Cerebellar nuclear complex (tissue), 1 donor: ENCODE measurements at places on chromosomes 2 and 18.
A peak's percentile ranks its signal among the peaks of the same experiment; 100 is the strongest.

DNA sequence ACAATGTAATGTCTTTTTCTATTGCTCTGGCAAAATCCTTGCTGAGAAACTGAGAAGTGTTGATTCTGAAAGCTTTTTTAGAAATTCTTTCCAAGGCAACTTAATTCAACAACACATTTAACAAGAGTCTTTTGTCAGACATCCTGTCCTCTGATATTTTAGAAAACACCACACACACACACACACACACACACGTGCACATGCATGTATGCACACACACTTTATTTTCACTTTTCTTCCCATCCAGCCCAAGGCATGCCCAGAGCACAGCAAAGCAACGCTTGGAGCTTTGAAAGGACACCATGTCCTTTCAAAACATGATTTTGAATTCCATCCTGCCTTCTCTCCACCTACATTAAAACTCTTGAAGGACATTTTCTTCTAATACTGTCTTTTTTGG lies 116.1 kb downstream of the ATL2 start:
- DNase-seq = no peak

DNA sequence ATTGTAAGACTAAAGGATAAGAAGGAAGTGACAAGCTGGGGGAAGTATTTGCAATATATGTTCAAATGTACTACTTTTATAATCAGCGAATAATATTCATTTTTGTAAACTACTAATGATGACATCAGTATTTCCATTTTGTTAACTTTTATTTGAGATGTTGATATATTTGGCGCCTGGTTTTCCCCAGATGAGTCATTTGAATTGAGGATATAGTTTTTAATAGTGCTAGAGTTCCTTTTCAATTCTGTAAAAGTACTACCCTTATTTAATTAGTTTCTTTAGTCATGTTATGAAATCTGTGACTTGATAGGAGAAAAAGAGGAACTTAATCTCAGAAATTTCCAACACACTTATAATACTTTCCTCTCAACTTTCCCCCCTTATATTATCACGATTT lies 495.3 kb downstream of the IRS1 start:
- DNase-seq = no peak

GRCh38 chr18:64405161-64405560 lies 256.3 kb upstream of the LINC00305 start:
- no peak for DNase-seq

GRCh38 chr18:54209471-54210180 lies 14.8 kb downstream of the MBD2 start:
- DNase-seq = no peak

GRCh38 chr2:201218780-201219179 lies 35.8 kb downstream of the CASP10 start:
- DNase-seq = no peak

DNA sequence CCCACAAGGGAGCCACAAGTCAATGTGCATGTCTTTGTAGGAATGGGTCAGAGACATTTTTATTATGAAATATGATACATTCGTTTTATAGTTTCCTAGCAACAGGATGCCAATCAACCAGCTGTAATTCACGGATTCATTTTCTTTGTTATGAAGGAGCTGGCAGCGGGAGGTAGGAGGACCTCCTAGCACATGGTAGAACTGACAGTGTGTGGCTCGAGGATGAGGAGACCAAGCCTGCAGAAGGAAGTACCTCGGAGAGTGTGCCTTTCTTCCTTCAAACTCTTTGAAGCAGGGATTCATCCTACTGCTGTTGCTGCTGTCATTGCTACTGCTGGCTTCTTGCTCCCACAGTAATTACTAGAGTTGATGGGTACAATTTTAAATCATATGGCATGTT lies 504.8 kb upstream of the KLHL29 start:
- no peak for DNase-seq

DNA sequence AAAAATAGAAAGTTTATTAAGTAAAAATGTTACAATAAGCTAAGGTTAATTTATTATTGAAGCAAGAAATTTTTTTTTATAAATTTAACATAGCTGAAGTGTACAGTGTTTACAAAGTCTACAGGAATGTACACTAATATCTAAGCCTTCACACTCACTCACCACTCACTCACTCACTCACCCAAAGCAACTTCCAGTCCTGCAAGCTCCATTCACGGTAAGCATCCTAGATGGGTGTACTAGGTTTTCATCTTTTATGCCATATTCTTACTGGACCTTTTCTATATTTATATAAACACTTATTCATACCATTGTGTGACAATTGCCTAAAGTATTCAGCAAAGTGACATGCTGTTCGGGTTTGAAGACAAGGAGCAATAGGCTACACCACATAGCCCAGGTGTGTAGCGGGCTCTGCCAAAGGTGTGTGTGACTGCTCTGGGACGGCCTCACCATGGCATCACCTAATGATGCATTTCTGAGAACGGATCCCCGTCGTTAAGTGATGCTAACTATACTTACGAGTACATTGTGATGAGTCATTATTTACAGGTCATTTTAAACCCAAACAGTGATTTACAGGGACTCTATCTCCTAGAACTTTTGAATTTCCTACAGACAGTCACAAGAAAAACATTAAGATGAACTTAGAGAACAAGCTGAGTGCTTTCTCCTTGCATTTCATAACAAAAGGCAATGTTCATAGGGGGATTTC lies 76.3 kb upstream of the ID2 start:
- no peak for DNase-seq

DNA sequence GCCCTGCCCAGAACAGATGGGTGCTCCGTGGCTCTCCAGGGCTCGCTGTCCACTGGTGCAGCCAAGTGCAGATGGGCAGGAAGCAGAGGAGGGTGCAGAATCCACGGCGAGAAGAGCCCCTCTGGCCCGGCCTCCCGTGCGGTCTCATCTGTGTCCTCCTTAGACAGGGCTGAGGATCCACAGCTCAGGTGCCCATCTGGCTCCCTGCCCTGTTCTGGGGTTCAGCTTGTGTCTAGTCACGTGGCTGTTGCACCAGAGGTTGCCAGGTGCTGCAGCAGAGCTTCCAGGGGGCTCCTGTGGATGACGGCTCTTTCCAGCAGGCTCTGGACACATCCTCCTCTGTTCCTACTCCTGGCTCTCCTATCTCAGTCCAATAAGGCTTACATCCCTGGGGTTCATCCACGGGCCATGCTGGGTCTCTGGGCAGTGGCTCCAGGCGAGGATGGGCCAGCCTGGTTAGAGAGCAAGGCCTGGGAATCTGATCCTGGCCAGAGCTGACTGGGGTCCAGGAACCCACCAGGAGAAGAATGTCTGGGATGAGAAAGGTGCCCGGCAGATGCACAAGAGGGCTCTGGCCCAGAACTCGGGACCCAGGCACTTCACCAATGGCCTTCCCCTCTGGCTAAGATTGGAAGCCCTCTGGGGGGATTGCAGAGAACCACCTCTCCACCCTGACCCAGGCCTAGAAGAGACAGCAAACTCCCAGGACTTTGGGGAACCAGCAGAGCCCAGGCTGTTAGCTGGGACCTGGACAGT lies 116.3 kb upstream of the ID2 start:
- DNase-seq = no peak

- no peak for DNase-seq
Observed at GRCh38 chr2:46239847-46240181, 57.4 kb upstream of the EPAS1 start.

DNA sequence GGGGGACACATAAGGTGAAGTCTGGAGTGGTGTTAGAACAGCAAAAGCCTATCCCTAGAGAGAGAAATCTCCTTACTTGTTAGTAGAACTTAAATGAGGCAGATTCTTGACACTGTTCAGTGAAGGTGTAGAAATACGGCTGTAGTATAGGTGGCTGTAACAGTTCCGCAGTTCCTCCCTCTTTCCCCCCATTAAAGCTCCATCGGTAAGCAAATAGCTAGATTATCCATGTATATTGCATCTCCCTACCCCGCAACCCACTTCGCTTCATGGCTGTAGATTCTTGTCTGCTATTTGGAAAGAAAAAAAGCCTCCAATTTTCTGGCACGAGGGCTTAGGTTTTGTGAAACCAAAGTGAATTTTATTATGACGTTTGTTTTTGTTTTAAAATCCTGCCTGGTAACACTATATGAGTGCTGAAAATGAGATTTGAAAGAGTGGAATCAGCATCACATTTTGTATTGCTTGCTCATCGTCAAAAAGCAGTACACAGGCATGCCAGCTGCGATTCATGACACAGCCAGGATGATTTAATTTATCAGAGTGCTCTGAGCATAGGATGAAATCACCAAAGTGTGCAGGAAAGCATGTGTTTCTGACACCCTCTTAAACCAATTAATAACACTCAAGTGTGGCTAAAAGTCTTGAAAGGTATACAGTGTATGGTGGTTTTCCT lies 1.4 kb downstream of the FAM171B start:
- DNase-seq = peak; percentile 25

DNA sequence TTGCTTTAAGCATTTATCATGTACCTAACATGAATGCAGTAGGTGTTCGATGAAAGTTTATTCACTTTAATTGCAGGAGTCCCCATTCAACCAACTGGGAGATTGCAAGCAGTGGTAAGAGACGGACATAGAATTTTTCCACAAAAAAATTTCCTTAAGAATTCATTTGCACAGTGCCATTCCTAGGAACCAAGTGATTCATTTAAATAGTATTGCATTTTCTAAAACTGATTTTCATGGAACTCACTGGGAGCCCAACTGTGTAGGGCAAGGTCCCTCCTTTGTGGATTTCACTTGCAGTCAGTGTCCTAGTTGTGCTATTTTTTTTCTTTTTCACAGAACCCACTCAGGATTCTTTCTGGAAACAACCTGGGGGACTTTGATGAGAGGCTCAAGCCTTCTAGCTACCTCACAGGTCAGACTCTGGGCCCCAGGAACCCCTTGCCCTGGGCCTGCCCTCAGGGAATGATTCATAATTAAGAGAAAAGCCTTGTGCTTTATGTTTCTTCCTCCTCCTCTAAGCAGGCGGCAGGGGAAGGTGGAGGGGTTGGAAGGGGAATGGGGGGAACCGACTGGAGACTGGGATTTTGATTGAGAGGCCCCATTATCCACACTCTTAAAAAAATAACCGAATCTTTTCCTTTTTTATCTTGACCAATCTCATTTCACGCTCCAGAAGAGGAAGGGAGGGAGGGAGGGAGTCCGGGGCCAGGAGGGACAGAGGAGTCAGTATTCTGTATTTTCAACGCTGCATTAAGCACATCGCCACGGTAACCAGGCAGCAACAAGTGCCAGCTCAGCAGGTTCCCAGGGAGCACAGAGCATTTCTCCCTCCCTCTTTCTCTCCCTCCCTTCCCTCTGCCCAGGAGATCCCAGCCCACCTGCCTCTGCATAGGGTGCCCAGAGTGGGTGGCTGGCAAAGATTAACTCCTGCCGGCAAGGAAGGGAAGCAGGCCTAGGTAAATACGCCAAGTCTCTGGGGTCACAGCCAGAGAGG lies 51.8 kb downstream of the PSD4 start:
- DNase-seq = no peak
